H54 (cell line): ENCODE measurements at places on chromosomes 12 and 14.

DNA sequence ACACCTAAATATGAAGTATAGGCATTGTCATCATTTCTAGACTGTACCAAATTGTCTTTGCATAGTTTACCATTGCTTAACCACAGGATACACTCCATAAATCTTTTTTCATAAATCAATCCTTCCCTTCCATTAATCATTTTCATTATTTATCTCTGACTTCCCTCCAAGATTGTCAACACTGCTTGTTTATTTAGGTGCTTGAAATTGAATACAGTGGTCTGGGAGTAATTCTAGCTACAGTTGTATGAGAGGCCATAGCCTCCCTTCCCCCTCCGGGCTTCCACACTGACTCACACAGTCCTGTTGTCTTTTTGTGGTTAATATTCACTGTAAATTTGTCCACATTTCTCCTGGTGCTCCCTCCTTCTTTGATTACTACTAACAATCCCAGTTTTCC, 114.2 kb upstream of the ARID2 start:
- no peak for DNase-seq

GRCh38 chr12:110590806-110591326, 7.7 kb upstream of the PPTC7 start:
- DNase-seq: no peak

GRCh38 chr14:100241279-100241678, 2.3 kb downstream of the YY1 start:
- no peak for DNase-seq

DNA sequence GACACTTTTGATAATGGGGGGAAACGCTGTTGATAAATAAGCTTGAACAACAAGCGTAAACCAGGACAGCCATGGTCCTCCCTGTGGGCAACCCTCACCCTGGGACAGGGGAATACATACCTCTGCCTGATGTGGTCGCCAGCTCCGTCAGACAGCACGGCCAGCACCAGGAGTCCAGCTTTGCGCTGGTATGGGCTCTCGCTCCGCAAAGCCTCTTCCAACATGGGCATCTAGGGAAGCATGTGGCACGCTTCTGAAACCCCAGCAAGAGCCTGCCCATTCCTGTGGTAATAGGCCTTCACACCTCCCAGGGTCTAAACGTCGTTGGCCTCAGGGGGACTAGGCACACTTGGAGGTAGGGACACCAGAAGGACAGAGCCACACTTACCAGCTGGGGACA, 2.9 kb downstream of the IPO4 start:
- no peak for DNase-seq

- DNase-seq: no peak
Observed at GRCh38 chr14:105911006-105911847, 384.8 kb downstream of the TMEM121 start.

GRCh38 chr14:105709281-105710118, 183.1 kb downstream of the TMEM121 start:
- no peak for DNase-seq

DNA sequence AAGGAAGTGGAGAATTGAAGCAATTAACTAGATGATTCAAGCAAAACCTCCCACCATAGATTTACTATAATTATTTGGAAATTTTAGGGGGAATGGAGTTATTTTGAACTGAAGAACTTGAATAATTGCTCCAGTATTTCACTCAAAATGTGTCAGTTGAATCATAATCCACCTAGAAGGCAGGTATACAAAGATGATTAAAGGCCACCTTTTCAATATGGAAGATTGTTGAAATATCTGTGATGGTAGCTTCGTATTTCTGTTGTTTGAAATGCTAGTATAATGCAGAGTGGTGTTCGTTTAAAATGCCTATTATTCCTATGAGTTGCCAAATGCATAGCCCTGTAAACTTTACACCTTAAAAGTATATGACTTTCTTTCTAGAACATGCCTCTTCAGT, 3.1 kb downstream of the HMGA2 start:
- DNase-seq: no peak

- DNase-seq: no peak
Observed at GRCh38 chr14:87133073-87133801, 859.7 kb downstream of the GALC start.

DNA sequence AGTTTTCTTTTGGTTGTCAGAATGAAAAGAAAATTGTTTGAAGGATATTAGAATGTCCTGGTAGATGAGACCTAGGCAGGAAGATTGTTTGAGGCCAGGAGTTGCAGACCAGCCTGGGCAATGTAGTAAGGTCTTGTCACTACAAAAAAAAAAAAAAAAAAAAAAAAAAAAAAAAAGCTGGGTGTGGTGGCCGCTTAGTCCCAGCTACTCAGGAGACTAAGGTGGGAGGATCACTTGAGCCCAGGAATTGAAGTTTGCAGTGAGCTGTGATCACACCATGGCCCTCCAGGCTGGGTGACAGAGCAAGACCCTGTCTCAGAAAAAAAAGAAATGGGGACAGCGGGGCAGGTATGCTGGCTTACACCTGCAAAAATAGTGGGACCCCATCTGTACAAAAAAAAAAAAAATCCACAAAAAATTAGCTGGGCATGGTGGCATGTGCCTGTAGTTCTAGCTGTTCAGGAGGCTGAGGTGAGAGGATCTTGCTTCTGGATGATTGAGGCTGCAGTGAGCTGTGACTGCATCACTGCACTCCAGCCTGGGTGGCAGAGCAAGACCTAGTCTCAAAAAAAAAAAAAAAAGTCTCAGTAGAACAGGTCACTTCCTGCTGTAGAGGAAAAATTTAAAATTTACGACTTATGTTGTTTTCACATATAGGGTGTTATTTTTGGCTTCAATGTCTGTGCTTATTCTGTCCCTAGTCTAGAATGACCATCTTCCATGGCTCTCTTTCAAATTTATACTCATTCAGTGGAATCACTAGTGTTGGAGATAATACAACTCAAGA, 70.7 kb downstream of the PPHLN1 start:
- no peak for DNase-seq

GRCh38 chr12:87679251-87679650, 349.9 kb downstream of the C12orf50 start:
- no peak for DNase-seq

DNA sequence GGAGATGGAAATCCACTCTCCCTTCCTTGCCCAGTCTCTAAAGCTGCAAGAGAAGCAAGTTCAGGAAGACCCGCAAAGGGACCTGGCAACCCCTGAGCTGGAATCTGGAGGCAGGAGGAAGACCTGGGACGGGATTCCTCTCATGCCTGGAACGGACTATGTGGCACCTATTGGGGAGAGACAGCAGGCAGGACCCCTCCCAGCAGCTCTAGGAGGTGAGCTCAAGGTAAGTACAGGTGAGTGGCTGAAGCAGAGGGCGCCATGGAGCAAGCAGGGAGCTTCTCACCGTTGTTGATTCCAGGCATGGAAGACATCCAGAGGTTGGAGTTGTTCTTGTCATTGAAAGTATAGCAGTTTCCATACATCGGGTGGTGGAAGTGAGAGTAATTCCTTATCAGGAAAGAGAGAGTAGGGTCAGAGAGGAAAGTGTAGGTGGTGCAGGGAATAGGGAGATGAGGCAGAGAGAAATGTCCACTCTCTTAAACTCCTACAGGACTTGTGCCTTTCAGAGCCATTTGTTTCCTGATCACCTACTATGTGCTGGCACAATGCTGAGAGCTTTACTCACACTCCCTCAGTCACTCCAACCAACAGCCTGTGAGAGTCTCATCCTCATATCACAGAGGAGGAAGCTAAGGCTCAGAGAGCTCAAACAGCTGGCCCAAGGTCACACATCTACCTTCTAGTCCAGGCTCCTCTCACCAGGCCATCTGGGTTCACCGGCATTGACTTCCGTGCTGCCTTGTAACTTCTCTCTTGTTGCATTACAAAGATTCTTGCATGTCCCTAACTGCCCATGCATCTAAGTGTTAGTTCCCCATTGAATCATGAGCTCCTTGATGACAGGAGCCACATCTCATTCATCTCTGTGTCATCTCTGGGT, 13.9 kb upstream of the TNFRSF1A start:
- no peak for DNase-seq

GRCh38 chr14:71988939-71989338, 56.7 kb downstream of the RGS6 start:
- no peak for DNase-seq
